ENCODE measurements at places on chromosomes 5 and 9. TPM values are rescaled to one million over a fixed set of nuclear protein-coding genes. Genes with fewer than 3 reads are reported as not detected.

The SELENOP gene
- 0.18 TPM for total RNA-seq

The HTR1A gene
- not detected for total RNA-seq

The DMRT2 gene
- total RNA-seq = not detected

The TMC1 gene
- 0.03 TPM for total RNA-seq

The IFNA13 gene
- not detected for total RNA-seq

The RFESD gene
- 2.1 TPM for total RNA-seq

The CENPH gene
- total RNA-seq = 31.0 TPM

The HAVCR1 gene
- 50.1 TPM for total RNA-seq

The NOTCH1 gene
- 11.3 TPM for total RNA-seq

The GFI1B gene
- total RNA-seq = 0.10 TPM

The PCDHGA9 gene
- 0.07 TPM for total RNA-seq

The CER1 gene
- not detected for total RNA-seq

The PCDHGB5 gene
- 2.4 TPM for total RNA-seq

The PCDHB10 gene
- total RNA-seq = 0.03 TPM

The FOXD4 gene
- total RNA-seq = 0.23 TPM

The NUP214 gene
- 22.2 TPM for total RNA-seq

The CHSY3 gene
- total RNA-seq = 0.09 TPM

The BSPRY gene
- total RNA-seq = 0.06 TPM

The FRRS1L gene
- total RNA-seq = 0.15 TPM

The TAF11L5 gene
- not detected for total RNA-seq

Measured in A549 treated with Hydrocortisone at 1 μM for 4 hours (cell line).